ENCODE measurements at places on chromosomes 13 and 19. TPM values are rescaled to one million over a fixed set of nuclear protein-coding genes. Genes with fewer than 3 reads are reported as not detected.

Gene ADGRE2
- under 0.01 TPM for total RNA-seq

Gene ELSPBP1
- not detected for total RNA-seq

Gene CYP4F2
- total RNA-seq: not detected

Gene KLK2
- not detected for total RNA-seq

Gene ARL11
- not detected for total RNA-seq

Gene HCN2
- 0.71 TPM for total RNA-seq

Gene CACNG6
- total RNA-seq: 0.83 TPM

Gene ZNF791
- 14.1 TPM for total RNA-seq

Gene SMIM24
- not detected for total RNA-seq

Gene ZNF730
- total RNA-seq: 0.43 TPM

Gene CGB8
- not detected for total RNA-seq

Gene NLRP5
- total RNA-seq: not detected

Gene GADD45B
- 24.9 TPM for total RNA-seq

Gene ZNF208
- total RNA-seq: 0.85 TPM

Gene SWSAP1
- total RNA-seq: 0.43 TPM

All from smooth muscle cell of bladder (primary cell).